Stimulated activated naive CD8-positive, alpha-beta T cell treated with anti-CD3 and anti-CD28 coated beads, Interleukin-15, amount 100 ng/mL, for 72 hours (primary cell): ENCODE measurements at places on chromosomes 16 and 17.

- no peak for DNase-seq
These were observed 11.9 kb downstream of the GSE1 start for GRCh38 chr16:85625053-85625452.

DNA sequence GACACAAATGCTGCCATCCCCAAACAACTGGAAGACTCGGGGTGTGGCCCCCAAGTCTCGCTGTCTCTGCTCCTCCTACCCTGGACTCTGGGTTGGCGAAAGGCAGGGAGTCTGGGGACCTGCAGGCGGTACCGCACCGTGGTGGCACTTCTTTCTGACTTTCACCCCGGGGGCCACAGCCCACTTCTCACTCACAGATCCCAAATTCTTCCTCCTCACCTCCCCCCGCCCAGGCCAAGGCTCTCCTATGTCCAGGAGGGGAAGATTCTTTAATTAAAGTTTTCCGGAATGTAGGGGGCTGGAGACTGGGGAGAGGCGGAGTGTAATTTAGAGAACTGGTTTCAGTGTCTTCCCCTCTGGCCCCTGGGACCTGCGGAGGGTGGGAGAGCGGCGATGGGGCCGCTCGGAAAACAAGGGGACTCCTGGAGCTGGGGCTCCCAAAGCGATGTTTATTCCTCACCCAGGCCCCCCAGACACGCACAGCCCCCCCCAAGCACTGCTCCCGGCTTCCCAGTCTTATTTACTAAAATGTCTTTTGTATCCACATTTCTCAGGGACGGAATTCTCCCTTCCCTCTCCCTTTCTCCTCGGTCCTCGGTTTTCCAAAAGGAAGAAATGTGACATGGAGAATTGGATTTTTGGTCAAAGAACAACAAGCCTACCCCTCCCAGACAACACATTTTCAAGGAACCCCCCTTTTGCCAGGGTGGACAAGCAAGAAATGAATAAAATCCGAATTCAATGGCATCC is 1.2 kb downstream of the WNT3 start:
- no peak for DNase-seq

GRCh38 chr16:61233713-61234112 is 802.5 kb downstream of the CDH8 start:
- no peak for DNase-seq

GRCh38 chr16:50467943-50468748 is 80.0 kb upstream of the NKD1 start:
- DNase-seq = peak; percentile 13

- no peak for DNase-seq
These were observed 952 bp downstream of the CD300A start for GRCh38 chr17:74467221-74467951.

DNA sequence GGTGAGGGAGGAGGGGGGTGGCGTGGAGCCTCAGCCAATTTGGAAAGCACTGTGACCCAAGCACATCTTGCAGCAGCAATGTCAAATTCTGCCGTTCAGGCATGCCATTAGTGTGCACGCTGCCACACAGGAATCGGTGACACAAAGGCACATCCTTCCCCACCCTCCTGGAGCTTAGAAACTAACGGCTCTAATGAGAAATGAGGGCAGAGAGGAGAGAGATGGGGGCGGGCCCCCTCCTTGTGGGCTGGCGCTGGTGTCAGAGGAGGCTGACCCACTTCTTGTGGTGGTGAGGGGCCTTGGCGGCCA is 94.8 kb downstream of the RTN4RL1 start:
- no peak for DNase-seq

DNA sequence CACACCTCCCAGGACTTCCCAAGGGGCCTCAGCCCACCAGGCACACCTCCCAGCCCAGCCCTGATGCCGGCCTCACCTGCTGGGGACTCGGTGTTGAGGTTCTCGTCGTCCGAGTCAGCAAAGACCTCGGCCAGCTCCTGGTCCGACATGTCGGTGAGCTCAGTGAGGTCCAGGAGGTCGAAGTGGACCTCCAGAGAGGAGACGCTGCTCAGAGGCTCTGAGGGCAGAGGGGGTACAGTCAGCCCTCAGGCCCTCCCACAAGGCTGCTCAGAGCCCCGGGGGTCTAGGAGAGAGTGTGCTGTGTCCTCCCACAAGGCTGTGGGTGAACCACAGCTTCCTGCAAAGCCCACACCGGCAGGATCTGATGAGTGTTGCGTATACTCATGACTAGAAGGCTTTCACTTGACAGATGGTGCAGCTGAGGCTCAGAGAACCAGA is 10.5 kb downstream of the DBNDD1 start:
- peak; percentile 79 for DNase-seq
